ENCODE measurements at places on chromosomes 1 and 21.

- peak; percentile 93 for DNase-seq
Measured at GRCh38 chr1:192476802-192477298, 98.7 kb upstream of the RGS1 start.

- no peak for DNase-seq
Measured at GRCh38 chr1:37338658-37339057, 135.7 kb upstream of the ZC3H12A start.

GRCh38 chr1:30914931-30915330, 6.4 kb upstream of the SDC3 start:
- no peak for DNase-seq

GRCh38 chr1:155307247-155307740, 1.4 kb upstream of the FDPS start:
- DNase-seq, result peak; percentile 69

- DNase-seq, result no peak
Measured at GRCh38 chr1:29785137-29785527, 548.8 kb downstream of the PTPRU start.

- DNase-seq, result no peak
Measured at GRCh38 chr1:153212201-153212600, 5.2 kb upstream of the PRR9 start.
